ENCODE measurements at places on chromosomes 4 and X.

GRCh38 chr4:102103368-102103767 is 241.9 kb downstream of the SLC39A8 start:
- no peak for DNase-seq

- no peak for DNase-seq
These were observed 50.7 kb downstream of the FAM13A start for GRCh38 chr4:89006307-89006706.

DNA sequence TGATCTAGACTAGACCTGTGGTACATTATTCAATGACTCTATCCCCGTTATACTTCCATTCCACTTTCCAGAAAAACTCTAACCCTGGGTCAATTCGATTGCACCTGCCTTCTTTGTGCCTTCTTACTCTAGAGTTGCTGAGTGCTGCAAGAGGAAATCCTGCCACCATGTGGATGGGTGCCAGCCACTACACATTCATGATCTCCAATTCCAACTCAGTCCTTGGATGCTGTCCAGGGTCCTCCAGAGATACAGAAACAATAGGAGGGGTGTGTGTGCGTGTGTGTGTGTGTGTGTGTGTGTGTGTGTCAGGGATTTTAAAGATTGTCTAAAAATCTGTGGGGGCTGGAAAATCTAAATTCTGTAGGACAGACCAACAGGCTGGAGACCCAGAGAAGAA is 42.9 kb upstream of the INTS6L start:
- peak; percentile 44 for DNase-seq

DNA sequence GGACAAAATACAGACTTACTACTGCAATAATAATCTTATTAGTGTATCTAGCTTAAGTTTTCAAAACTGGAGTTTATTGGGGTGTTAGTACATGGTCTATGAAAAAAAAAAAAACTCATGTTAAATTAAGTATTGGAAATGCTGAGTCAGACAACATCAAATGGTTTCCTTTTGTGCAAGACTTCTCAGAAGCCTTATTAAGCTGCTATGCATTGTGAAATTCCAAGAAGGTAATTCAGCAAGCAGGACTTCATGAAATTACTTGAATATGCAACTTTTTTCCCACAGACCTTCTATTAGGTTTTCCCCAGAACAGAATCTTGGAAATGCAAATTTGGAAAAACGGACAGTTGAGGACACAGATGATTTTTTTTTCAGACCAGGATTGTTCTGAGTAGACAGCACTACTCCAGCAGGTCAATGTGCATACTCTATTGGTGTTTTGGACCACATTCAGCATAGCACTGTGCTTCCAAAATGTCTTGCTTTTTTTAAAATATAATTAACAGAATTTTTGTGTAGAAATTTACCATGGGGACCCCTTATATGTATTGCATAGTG is 568.8 kb upstream of the TENM3 start:
- DNase-seq, result no peak

DNA sequence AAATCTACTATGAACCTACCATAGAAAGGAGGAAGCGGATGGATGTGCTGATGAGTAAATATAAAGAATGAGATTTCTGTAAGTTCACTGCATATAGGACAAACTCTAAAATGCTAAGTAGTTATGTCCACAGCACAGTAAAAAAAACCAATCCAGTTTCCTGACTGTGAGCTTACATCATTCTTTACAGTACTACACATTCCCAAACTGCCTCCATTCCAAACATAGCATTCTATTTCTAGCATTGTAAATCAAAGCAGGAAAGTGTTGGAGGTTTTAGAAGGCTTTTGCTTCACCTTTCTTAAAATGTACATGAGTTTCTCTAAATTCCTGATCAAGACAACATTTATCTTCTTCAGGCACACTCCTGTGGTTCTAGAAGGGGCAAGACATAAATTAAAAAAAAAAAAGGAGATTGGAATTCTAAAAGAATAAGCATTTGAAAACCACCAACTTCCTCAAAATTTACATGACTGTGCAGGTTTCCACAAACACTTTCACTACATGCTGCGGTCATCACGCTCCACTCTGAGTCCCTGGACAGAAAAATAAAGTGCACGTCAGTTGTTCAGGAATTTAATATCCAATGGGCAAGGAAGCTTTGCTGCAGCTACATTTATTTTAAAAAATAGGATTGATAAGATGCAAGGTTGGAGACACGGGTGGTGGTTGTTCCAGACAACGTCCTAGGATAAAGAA is 297.6 kb upstream of the STS start:
- DNase-seq, result no peak

DNA sequence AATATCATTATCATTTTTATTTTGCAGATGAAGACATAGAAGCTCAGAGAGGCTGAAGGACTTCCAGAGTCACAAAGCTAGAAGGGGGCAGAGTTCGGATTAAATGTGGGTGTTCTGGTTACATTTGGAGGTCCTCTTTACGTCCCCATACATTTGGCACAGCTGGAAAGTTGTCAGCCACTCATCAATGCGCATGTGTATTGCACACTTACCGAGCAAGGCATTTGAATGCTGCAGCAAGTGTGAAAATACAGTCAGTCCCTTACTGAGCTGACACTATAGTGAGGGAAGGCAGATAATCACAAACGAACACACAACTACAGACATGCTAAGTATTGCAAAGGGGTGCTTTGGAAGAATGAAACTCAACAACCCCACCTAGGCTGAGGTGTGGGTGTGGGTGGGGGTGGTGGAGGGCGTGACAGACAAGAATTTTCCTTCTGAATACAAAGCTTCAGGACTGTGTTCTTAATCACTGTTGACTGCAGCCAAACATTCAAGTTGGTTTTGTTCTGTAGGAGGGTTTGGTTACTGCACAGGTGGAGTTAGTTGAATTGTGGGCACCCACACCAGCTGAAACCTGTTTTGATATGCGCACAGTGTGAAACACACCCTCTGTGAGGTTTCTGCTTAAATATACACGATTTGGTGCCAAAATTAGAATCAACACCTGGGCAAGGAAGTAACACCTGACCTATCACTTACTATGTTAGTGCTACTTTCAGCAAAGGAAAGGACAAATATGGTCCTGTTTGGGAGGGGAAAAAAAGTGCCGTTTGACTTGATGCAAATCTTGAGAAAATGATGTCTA is 72.4 kb downstream of the COQ2 start:
- peak; percentile 78 for DNase-seq

Measured in colonic mucosa (tissue), 4 donors.